Lung microvascular endothelial cell (primary cell): ENCODE measurements at places on chromosomes 11 and 22.

- no peak for DNase-seq
Measured at GRCh38 chr22:45670981-45671782, 452 bp upstream of the ATXN10 start.

DNA sequence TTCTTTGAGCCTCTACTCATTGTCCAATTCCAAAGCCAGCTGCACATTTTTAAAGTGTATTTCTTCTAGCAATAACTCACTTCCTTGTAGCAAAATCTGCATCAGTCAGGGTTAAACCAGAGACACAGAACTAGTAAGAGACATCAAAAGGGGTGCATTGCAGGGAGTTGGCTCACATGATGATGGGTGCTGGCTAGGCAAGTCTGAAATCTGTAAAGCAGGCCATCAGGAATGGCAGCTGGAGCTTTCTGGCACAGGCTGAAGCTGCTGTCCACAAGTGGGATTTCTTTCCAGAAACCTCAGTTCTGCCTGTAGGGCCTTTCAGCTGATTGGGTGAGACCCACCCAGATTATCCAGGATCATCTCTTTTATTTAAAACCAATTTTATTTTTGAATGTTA lies 698.1 kb downstream of the NTM start:
- no peak for DNase-seq

GRCh38 chr11:72972496-72973128 lies 158.4 kb downstream of the ATG16L2 start:
- no peak for DNase-seq

DNA sequence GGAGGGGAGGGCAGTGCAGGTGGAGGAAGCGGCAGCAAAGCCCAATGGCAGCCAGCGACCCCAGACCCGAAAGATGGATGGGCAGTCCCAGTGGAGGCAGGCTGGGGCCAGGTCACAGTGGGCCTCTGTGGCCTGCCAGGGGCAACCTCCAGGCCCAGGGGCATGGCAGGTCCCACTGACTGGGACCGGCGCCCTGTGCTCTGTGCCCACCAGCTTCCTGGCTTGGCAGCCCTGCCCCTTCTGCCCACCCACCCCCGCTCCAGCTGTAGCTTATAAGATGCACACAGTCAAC lies 4.3 kb upstream of the KCNK7 start:
- no peak for DNase-seq

DNA sequence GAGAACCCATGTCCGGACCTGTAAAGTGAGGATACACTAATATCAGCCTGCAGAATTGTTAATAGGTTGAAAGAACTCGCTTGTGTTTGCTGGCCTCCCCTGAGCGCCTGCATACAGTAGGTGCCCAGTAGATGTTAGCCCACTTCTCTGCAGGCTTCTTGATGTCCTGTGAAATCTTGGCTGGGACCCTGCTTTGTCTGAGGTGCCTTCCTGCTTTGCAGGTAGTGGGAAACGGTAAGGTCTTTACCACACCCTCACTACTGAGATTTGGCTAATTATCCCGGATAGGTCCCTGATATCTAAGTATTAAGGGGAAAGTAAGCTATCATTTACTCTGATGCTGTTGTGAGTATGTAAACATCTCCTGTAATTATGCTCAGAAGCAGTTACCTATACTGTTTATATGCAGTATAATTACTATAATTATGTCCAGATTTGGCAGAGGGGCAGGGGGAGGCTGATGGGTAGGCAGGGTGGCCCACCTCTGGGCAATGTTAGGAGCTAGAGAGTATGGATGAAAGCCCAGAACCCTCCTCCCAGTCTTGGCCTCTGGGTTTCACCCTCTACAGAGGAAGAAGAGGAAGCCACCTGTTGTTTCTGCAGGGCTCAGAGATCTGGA lies 1.2 kb upstream of the ARRB1 start:
- no peak for DNase-seq

DNA sequence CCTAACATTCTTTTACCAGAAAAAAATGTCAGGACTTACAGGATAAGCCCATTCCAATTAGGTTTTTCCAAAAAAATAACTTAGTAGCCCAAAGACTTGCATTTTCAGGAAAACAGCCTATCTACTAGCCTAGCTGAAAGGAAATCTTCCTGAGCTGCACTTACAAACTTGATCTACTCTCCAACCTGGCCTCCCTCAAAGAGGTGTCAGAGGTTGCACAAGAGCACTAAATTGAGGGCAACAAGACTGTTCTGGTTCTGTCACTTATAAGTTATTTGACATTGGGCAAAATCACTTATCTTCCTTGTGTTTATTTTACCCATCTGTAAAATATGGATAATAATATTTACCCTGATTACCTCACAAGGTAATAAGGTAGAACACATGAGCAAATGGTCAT lies 7.9 kb upstream of the SOX6 start:
- DNase-seq, result no peak

DNA sequence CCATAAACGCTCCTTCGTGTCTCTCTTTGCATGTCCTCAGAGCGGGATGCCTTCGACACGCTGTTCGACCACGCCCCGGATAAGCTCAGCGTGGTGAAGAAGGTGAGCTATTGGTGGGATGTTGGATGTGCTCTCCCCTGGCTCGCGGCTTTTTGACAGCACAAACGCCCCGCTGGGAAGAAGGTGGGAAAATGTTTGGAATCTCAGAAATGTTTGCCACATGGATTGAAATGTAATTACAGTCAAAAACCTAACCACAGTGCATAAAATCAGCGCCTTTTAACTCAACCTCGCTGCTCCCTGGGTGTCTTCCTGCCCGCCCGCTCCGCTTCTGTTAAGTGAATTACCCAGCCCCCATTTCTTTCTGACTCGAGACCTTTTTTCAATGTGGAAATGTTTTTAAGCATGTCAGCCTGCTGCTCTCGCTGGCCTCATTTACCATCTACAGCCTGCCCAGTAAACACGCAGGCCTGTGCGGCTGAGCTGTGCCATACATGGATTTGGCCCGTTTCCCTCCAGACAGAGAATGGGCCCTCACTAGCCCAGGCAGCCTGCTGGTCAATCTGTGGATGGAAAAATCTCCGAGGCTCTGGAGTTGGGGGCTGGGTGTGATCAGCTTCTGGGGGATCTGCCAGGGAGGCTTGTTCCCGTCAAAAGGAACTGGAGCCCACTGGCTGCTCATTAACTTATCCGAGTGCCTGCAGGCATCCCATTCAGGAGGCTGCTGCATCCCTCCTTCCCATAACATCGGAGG lies 32.7 kb upstream of the PARVG start:
- no peak for DNase-seq

DNA sequence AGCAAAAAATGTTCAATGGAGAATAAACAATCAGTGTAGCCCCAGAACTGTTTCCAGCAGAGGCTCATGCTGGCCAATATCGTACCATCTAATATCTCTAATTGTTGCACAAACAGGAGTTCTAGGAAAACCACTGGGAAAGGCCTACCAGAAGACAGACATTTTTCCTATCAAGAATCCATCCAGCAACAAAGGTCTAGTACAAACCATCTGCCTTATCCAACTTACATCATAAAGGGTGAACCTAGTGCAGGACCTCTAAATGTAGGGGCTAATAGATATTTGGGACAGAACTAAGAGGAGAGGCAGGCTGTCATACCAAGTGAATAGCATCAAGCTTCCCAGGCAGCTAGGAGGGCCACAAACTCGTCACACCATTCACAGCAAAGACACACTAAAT lies 18.7 kb downstream of the PAX6 start:
- DNase-seq, result no peak

- DNase-seq, result peak; percentile 41
Measured at GRCh38 chr11:12897867-12898266, 111.2 kb upstream of the RASSF10 start.

GRCh38 chr22:21931056-21931455 lies 21.6 kb downstream of the PPM1F start:
- no peak for DNase-seq

GRCh38 chr11:22774716-22775115 lies 54.9 kb downstream of the SVIP start:
- DNase-seq, result no peak

DNA sequence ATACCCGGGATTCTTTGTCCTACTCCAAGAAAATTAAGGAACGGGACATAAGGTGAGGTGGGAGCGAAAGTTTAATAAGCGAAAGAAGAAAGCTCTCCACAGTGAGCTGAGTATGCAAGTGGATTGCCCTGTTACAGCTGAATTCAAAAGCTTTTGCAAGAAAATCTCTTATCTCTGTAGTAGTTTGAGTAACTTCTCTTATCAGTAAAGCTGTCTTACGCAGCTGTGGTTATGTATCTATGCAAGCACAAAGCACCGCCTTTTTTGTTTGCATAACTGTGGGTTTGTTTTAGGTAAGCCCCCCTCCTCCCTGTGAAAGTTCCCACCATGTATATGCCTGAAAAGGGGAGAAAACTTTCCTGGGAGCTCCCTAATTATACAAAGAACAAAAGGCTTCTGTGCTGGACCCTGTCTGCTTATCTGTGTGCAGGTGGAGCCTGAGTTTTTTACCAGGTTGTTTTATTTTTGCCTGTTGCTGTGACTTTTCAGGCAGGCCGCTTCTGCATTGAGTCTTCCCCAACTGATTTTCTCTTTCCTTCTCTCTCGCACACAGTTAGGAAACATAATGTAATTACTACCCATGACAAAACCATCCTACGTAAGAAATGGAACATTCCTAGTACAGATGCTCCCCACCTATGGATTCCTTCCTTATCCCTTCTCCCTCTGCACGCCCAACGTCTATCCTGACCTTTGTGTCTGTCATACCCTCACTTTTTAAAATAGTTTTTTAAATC lies 837 bp upstream of the PLAAT5 start:
- no peak for DNase-seq

DNA sequence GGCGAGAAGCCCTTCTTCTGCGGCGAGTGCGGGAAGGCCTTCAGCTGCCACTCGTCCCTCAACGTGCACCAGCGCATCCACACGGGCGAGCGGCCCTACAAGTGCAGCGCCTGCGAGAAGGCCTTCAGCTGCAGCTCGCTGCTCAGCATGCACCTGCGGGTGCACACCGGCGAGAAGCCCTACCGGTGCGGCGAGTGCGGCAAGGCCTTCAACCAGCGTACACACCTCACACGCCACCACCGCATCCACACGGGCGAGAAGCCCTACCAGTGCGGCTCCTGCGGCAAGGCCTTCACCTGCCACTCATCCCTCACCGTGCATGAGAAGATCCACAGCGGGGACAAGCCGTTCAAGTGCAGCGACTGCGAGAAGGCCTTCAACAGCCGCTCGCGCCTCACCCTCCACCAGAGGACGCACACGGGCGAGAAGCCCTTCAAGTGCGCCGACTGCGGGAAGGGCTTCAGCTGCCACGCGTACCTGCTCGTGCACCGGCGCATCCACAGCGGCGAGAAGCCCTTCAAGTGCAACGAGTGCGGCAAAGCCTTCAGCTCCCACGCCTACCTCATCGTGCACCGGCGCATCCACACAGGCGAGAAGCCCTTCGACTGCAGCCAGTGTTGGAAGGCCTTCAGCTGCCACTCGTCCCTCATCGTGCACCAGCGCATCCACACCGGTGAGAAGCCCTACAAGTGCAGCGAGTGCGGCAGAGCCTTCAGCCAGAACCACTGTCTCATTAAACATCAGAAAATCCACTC lies 12.2 kb downstream of the ZNF74 start:
- no peak for DNase-seq
